Glomerular endothelial cell (primary cell): ENCODE measurements at places on chromosomes 11 and 22. TPM values are rescaled to one million over a fixed set of nuclear protein-coding genes. Genes with fewer than 3 reads are reported as not detected.

The POU2AF2 gene
- total RNA-seq: not detected in 2 replicates

The APOA1 gene
- total RNA-seq: not detected in 2 replicates

The HPX gene
- 2.5 TPM in 1 of 2 replicates, not detected in the other for total RNA-seq

The BBOX1 gene
- not detected in 2 replicates for total RNA-seq

The ESAM gene
- total RNA-seq: 297 and 465 TPM in 2 replicates

The ATM gene
- total RNA-seq: 29.5 and 64.0 TPM in 2 replicates

The BACE1-AS gene
- 2.3 and 6.1 TPM in 2 replicates for total RNA-seq

The OR5B12 gene
- not detected in 2 replicates for total RNA-seq

The TMEM86A gene
- 2.3 and 2.9 TPM in 2 replicates for total RNA-seq

The KIRREL3 gene
- 0.78 and 0.93 TPM in 2 replicates for total RNA-seq

The OR2AG2 gene
- total RNA-seq: 0.15 and 0.18 TPM in 2 replicates

The TSSK2 gene
- not detected in 2 replicates for total RNA-seq

The ARHGAP32 gene
- 8.0 and 11.7 TPM in 2 replicates for total RNA-seq

The SOX10 gene
- not detected in 2 replicates for total RNA-seq

The MPPED1 gene
- total RNA-seq: 0.06 and 0.15 TPM in 2 replicates

The SMC1B gene
- not detected in 2 replicates for total RNA-seq

The NLRP14 gene
- total RNA-seq: 0.10 TPM in 1 of 2 replicates, not detected in the other

The OTOG gene
- not detected in 2 replicates for total RNA-seq

The SLC5A12 gene
- 0.06 TPM in 1 of 2 replicates, not detected in the other for total RNA-seq

The MOGAT2 gene
- total RNA-seq: not detected in 2 replicates

The TEX54 gene
- total RNA-seq: not detected in 2 replicates

The P4HA3 gene
- total RNA-seq: 14.4 and 20.2 TPM in 2 replicates

The SPA17 gene
- 6.9 and 11.1 TPM in 2 replicates for total RNA-seq

The INSC gene
- 0.18 TPM in 1 of 2 replicates, not detected in the other for total RNA-seq

The ALDH3B2 gene
- not detected in 2 replicates for total RNA-seq

The CCDC89 gene
- 0.58 and 0.63 TPM in 2 replicates for total RNA-seq

The PYGM gene
- total RNA-seq: not detected in 2 replicates

The OR51A4 gene
- total RNA-seq: not detected in 2 replicates

The TSKU gene
- 34.9 and 39.0 TPM in 2 replicates for total RNA-seq

The OR6T1 gene
- not detected in 2 replicates for total RNA-seq

The CNTN5 gene
- total RNA-seq: not detected in 2 replicates

The C1QTNF5 gene
- 113 and 153 TPM in 2 replicates for total RNA-seq

The OR51I1 gene
- total RNA-seq: not detected in 2 replicates

The POLR2F gene
- 93.6 and 115 TPM in 2 replicates for total RNA-seq

The CDC42EP2 gene
- 48.0 and 56.5 TPM in 2 replicates for total RNA-seq

The IGSF22 gene
- 0.06 TPM in 1 of 2 replicates, not detected in the other for total RNA-seq

The FXYD6 gene
- 16.4 and 20.0 TPM in 2 replicates for total RNA-seq

The LARGE2 gene
- total RNA-seq: not detected in 2 replicates

The LRRC4C gene
- total RNA-seq: 0.05 TPM in 1 of 2 replicates, not detected in the other

The PRODH gene
- total RNA-seq: 1.0 TPM in 1 of 2 replicates, not detected in the other

The LIPT2 gene
- total RNA-seq: 2.8 and 3.6 TPM in 2 replicates

The KCNJ11 gene
- total RNA-seq: 1.0 TPM in 1 of 2 replicates, not detected in the other

The SERGEF gene
- total RNA-seq: 5.4 and 8.0 TPM in 2 replicates

The GGT1 gene
- total RNA-seq: 8.2 and 18.7 TPM in 2 replicates
